ENCODE measurements at places on chromosomes 12 and 14.
A peak's percentile ranks its signal among the peaks of the same experiment; 100 is the strongest.

DNA sequence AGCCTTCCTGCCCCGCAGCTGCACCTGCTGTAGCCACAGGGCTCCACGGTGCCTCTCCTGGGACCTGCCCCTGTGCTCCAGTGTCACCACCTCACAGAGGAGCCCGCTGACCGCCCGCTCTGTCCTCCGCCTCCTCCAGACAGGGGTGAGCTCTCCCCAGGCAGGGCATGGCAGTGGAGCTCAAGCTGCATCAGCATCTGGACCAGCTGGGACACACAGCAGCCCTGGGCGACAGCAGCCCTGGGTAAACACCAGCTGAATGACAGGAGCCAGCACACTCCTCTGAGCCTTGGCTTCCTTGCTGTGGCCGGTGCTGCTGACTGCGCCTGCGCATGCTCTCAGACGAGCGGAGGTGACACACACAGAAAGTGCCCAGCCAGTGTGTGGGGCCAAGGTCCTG lies 22.0 kb downstream of the CHGA start:
- no peak for DNase-seq

DNA sequence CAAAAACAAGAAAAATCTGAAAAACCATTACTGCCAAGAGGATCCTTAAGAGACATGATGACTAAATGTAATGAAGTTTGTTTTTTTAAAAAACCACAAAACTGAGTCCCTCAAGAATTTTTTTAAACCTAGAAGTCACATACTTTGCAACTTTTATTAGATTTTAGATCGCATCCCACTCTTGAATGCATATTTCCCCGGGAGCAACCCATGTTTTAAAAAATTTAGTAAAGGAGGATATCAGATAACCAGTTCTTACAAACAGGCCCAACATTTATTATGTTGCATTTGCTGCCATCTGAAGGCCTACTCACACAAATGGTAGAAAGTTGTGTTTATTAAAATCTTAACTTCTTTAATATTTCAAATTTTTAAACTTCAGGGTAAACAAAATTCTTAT lies 44.3 kb upstream of the CCT2 start:
- DNase-seq: peak; percentile 82

GRCh38 chr14:49853158-49853477 lies 530 bp upstream of the NEMF start:
- no peak for DNase-seq

GRCh38 chr14:95519699-95520098 lies 3.2 kb upstream of the SYNE3 start:
- peak; percentile 91 for DNase-seq

- DNase-seq: peak; percentile 70
Measured at GRCh38 chr14:54893151-54893760, 9.4 kb downstream of the GCH1 start.

- peak; percentile 26 for DNase-seq
Measured at GRCh38 chr12:122527478-122527944, 462 bp downstream of the KNTC1 start.

- peak; percentile 90 for DNase-seq
Measured at GRCh38 chr12:6069437-6070093, 54.9 kb downstream of the VWF start.

DNA sequence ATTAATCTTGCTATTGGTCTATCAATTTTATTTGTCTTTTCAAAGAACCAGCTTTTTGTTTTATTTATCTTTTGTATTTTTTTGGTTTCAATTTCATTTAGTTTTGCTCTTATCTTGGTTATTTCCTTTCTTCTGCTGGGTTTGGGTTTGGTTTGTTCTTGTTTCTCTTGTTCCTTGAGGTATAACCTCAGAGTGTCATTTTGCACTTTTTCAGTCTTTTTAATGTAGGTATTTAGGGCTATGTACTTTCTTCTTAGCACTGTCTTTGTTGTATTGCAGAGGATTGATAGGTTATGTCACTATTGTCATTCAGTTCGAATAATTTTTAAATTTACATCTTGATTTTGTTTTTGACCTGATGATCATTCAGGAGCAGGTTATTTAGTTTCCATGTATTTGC lies 92.7 kb upstream of the DCD start:
- no peak for DNase-seq

GRCh38 chr12:131755305-131756113 lies 44.6 kb downstream of the SFSWAP start:
- peak; percentile 17 for DNase-seq

DNA sequence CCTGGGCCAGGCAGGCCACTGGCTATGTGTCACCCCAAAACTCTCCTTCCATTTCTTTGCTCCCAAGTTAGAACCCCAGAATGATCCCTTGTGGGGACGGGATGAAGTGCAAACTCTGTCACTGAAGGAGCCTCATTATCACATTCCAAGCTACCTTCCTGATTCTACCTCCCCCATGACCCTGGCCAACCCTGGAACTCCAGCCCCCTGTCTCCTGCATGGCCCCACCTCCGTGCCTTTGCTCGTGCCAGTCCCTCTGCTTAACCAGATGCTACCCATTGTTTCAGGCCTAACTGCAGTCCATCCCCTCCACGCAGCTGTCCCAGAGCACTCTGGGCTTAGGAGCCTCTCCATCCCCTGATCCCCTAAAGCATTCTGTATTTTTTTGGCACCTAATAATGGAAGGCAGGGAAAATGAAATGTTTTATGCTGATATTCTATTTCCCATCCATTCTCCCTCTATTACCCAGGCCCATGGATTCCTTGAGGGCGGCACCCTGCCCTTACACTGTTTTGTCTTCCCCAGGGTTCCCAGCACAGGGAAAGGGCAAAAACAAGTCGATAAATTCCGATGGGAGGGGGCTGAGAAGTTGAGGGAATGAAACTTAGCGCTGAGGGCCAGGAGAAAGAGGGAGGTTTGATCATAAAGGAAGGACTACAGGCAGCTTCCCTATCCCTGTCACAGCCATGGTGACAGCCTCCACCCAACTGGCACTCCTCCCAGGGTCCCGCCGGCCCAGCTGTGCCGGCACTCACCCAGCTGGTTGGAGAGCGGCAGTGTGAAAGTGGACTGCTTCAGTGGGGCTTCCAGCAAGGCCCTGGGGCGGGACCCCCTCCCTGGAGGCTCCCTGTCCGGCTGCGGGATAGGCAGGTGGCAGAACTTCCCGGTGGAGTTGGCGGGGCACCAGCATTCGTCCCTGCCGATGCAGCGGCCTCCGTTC lies 58.1 kb downstream of the ISCA2 start:
- DNase-seq: peak; percentile 56

DNA sequence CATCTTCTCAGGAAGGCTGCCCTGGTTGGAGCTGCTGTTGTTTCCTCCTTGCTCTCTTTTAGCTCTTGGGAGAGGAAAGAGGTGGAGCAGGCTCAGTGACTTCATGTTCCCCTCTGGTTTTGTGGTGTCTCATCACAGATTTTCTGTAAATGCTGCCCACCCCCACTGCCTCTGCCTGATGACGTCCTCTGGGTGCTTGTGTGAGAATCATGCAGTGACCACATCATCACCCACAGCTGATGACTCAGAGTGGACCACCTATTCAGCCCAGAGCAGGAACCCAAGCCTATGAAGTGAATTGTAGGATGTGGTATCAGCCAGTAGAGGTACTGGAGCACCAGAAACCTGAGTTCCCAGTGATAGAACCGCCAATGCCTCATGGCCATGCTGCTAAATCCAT lies at the start of gene GZMB:
Gene GZMB, minus strand, starts transcription at position 33 of the 400 bp plus-strand sequence. Its CDS starts 30 bp downstream, at position 3.
- DNase-seq: no peak

DNA sequence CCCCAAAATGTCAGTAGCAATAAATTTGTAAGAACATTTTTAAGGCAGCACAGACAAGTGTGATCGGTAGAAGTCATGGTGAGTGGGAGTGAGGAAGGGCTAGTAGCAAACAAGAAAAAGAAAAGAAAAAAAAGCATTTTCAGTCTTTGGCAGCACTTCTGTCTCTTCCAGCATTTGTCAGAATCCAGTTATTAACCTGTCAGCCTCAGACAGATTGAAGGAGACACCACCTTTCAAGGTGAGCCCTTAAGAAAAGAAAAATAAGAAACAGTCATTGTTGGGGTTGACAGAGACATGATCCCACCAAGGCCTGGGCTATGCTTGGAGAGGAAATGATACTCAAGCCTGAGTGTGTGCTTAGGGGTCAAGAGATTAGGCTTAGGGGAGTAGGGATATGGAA lies 947.4 kb downstream of the NRXN3 start:
- DNase-seq: no peak

DNA sequence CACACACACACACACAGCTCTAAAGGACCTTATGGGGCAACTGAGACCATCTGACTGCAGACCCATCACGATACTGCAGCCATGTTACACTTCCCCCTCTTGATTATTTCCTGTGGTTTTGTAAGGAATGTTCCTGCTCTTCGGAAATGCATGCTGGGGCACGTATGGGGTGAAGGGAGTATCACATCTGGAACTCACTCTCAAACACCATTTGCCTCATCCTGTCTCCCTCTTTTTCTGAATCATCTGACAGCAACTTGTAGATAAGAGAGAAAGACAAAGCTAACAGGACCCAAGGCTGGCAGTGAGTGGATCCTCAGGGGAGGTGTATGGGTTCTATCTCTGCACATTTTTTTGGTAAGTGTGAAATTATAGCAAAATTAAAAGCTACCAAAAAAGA lies 50.3 kb downstream of the RIMBP2 start:
- no peak for DNase-seq

DNA sequence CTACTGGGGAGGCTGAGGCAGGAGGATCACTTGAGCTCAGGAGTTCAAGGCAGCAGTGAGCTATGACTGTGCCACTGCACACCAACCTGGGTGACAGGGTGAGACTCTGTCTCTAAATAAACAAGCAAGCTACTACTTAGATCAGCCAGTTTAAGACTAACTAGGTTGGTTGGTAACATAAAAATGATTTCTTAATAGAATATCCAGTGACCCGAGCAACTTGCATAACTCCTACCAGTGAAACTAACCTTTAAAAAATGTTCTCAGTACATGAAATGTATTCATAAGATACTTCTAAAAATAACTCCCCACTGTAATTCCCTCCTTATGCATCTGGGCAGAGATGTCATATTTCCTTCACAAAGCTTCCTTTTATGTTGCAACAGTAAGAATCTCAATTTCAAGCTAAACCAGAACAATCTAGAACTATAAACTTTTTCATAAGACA lies 15.9 kb downstream of the TAOK3 start:
- peak; percentile 87 for DNase-seq

DNA sequence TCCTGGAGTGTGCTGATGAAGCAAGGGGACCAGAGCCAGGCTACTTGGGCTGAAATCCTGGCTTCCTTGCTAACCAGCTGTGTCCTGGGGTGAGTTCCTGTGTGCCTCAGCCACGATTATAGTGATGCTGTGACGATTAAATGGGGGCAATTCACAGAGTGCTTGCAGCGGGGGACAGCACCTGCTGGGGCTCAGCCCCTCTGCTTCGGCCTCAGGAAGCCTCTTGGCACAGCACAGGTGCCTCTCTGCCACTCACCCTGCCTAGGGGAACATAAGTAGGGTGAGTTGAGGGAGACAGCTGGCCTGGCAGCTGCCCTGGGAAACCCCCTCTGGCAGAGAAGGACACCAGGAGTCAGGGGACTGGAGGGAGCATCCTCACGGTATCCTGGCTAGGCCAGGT lies 9.4 kb downstream of the KRT80 start:
- no peak for DNase-seq

DNA sequence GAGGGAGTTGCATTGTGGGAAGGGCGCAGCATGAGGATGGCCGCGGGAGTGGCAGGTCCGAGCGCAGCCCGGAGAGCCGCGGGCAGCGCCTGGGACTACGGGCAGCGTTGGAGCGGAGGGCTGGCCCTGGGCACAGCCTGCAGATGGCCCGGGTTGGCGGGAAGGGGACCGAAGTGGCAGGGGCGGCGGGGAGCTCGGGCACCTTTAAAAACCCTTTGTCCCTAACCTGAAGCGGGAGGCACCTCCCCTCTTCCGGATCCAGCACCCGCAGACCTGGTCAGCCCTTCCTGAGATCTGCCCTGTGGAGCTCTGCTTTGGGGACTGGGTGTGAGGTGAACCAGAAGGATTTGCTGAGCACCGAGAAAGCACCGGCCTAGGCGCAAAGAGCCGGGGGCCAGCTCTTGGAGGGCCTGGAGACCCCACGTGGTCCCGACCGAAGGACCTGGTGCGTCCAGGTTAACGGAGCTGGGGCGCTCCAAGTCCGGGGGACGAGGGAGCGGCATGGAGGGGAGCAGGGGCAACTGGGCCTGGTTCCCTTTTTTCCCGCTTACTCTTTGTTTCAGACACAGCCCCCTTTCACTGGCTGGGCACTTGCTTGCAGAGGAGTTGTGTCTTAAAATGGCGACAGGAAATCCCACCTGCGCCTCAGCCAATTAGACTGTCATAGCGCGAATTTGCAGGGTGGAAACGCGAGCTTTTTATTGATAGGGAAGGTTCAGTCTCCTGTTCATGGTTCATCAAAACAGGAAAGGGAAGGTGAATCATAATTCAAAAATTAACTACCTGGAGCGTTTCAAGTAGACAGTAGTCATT lies 792 bp upstream of the SLC38A1 start:
- no peak for DNase-seq

GRCh38 chr12:50057000-50057841 lies at the start of gene ASIC1:
TSS of gene ASIC1 (plus strand) at chr12:50057596. CDS start at chr12:50058767, 1,171 bp downstream.
- peak; percentile 70 for DNase-seq

- DNase-seq: no peak
Measured at GRCh38 chr12:92546635-92547348, 156.0 kb upstream of the PLEKHG7 start.

DNA sequence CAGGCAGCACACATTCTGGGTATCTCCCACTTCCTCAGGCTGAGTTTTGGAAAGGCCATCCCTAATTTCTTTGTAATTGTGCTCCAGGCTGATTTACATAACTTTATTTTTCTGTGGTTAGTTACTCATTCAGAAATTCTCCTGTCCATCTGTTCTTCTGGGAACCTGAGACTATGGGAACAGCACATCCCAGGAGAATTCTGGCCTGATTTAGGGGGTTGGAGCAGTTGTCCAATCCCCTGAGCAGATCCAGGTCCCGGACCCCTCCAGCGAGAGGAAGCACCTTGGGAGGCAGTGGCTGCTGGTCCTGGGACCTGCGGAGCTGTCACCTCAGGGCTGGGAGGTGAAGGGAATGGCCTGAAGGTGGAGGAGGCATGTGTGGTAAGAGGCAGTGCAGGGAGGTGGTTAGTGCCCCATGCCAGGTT lies 40.4 kb downstream of the TSPAN9 start:
- DNase-seq: peak; percentile 89

GRCh38 chr14:104680806-104681688 lies 8.4 kb upstream of the INF2 start:
- peak; percentile 86 for DNase-seq

GRCh38 chr14:56199095-56199981 lies 81.1 kb downstream of the PELI2 start:
- peak; percentile 99 for DNase-seq

- DNase-seq: peak; percentile 83
Measured at GRCh38 chr12:90978117-90978770, 23.3 kb upstream of the CCER1 start.

GRCh38 chr14:69882116-69882864 lies 3.1 kb downstream of the SMOC1 start:
- no peak for DNase-seq

DNA sequence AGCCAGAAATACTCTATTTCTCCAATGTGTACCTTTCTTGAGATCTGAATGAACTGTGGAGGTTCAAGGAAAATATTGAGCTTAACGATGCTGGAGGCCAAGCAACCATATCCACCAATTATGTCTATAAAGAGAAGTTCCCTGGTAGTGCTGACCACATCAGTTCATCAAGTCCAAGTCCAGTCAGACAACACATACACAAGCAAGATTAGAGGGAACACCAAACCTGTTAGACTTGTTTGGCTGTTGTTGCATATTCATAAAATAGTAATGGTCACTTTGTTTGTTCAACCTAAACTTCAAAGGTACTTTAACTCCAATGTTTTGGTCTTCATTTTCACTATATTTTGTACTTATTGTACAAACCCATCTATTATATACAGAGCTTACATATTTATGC lies 81.6 kb downstream of the LMO3 start:
- DNase-seq: no peak

GRCh38 chr14:93019970-93020369 lies 95.8 kb downstream of the ITPK1 start:
- no peak for DNase-seq
